Neuronal stem cell (in vitro differentiated cells): ENCODE measurements at places on chromosomes 5 and 9.
A peak's percentile ranks its signal among the peaks of the same experiment; 100 is the strongest.

GRCh38 chr5:35046774-35047173 is 975 bp downstream of the AGXT2 start:
- DNase-seq = no peak

GRCh38 chr5:157820593-157821252 is 38.2 kb downstream of the CLINT1 start:
- DNase-seq = peak; percentile 26

DNA sequence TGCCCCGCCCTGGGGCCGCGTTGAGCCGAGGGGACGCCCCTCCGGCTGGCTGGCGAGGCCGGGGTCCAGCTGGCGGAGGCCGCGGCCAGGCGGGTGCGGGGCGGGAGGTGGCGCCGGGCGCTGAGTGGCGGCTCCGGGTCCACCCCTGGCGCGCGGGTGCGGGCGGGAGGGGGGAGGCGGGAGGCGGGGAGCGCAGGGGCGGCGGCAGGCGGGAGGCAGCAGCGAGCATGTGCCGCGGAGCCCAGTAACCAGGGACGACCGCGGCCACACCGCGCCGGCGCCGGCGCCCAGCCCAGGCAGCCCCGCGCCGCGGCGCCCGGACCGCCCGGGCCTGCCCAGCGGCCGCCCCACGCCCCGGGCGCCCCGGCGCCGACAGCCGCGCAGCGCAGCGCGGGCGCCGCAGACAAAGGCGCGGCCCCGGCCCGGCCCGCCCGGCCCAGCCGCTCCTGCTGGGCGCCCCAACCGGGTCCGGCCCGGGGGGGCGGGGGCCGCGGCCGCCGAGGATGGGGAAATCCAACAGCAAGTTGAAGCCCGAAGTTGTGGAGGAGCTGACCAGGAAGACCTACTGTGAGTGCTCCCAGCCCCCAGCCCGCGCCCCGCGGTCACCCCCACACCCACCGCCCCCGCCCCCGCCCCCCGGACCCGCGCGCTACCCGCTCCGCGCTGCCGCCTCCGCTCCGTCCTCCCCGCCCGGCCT is at the start of gene NCS1:
Gene NCS1 (plus strand): TSS at position 244 of the 697 bp plus-strand sequence. CDS start 260 bp downstream, at position 504.
- peak; percentile 59 for DNase-seq

DNA sequence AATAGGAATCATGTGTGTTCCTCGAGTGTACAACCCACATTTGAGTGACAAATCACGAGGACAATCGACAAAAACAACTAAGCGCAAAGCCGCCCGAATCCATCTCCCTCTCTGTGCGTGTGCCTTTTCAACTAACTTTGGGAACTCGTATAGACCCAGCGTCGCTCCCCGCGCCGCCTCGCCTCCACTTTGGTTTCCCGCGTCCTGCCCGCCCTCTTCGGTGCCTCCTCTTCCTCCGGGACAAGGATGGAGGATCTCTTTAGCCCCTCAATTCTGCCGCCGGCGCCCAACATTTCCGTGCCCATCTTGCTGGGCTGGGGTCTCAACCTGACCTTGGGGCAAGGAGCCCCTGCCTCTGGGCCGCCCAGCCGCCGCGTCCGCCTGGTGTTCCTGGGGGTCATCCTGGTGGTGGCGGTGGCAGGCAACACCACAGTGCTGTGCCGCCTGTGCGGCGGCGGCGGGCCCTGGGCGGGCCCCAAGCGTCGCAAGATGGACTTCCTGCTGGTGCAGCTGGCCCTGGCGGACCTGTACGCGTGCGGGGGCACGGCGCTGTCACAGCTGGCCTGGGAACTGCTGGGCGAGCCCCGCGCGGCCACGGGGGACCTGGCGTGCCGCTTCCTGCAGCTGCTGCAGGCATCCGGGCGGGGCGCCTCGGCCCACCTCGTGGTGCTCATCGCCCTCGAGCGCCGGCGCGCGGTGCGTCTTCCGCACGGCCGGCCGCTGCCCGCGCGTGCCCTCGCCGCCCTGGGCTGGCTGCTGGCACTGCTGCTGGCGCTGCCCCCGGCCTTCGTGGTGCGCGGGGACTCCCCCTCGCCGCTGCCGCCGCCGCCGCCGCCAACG is at the start of gene GPR150:
Gene GPR150 (plus strand): TSS at position 58 of the 840 bp plus-strand sequence. CDS start 189 bp downstream, at position 247.
- DNase-seq = peak; percentile 30

DNA sequence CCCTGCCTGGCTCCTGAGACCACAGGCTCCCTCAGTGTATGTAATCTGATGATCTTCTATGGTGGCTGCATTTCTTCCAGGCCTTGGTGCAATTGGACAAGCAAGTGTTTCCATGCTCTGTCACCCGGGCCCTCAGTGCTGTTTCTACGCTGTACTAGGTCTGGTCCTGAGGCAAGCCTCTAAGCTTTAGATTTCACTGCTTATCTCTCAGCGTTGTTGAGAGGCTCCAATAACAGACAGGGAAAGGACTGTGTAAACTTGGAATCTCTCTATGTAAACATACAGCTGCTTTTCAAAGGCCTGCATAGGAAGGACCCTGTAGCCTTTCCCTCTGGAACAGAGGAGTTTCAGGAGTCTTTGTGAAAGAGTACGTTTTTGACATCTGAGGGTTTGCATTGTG is 38.6 kb upstream of the NFIB start:
- no peak for DNase-seq

GRCh38 chr9:131404581-131404980 is 10.7 kb downstream of the PRRC2B start:
- DNase-seq = no peak

DNA sequence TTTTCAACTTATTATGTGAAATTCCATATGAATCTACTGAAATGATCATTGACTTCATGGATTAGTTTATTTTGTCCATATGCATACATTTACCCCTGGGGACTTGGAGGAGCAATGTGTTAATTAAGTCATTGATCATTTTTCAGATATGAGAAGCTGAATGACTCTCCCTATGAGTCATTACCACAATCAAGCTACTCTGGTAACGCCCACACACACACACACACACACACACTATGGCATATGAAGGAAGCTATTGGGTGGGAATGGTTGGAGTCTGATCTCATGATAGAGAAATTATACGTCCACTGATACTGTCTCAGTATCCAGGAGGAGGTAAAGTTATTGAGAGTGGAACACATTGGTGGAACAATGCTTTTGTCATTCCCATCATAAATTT is 528.9 kb downstream of the AGTPBP1 start:
- DNase-seq = no peak

DNA sequence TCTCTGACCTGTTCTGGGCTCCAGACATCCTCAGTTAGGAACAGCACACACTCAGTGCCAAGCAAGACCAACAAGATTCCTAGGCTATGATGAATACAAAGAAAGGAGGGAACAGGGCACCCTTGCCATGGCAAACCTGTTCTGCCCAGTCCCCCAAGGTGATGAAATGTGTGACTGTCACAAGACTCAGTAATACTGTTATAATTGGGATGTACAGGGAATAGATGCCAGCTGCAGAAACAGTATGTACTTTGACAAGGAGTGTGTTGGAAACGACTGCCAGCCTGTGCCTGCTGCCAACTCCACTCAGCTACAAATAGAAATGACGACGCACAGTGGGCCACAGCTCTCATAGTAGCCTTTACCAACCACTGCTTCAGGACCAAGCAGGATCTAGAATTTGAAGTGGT is 453.0 kb downstream of the EFNA5 start:
- DNase-seq = no peak

- no peak for DNase-seq
Observed at GRCh38 chr5:149667084-149667828, 62.9 kb upstream of the PPARGC1B start.

DNA sequence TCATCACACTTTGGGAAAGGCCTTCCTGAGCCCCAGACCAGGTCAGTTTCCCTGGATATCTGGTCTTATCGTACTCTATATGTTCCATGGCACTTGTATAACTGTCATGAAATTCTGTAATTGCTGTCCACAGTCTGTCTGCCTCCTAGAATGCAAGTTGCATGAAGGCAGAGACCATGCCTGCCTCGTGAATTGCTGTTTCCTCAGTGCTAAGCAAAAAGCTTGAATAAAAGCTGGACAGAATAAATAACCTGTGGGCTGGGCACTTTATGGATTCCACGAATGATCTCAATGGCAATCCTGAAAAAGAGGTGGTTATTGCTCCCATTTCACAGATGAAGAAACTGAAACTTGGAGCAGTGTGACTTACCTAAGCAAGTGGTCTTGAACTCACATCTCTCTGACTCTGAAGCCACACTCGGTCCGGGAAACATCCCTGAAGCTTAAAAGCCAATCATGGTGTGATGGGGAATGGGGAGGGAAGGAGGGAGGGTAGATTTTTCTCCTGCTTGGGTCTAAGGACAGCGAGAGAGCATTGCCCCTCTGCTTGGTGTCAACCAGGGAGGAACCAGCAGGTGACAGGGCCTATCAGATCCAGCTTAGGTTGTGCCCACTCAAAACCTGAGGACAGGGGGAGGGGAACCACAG is 13.2 kb upstream of the LHX2 start:
- no peak for DNase-seq

- no peak for DNase-seq
Observed at GRCh38 chr9:1580215-1580614, 434.9 kb upstream of the SMARCA2 start.

DNA sequence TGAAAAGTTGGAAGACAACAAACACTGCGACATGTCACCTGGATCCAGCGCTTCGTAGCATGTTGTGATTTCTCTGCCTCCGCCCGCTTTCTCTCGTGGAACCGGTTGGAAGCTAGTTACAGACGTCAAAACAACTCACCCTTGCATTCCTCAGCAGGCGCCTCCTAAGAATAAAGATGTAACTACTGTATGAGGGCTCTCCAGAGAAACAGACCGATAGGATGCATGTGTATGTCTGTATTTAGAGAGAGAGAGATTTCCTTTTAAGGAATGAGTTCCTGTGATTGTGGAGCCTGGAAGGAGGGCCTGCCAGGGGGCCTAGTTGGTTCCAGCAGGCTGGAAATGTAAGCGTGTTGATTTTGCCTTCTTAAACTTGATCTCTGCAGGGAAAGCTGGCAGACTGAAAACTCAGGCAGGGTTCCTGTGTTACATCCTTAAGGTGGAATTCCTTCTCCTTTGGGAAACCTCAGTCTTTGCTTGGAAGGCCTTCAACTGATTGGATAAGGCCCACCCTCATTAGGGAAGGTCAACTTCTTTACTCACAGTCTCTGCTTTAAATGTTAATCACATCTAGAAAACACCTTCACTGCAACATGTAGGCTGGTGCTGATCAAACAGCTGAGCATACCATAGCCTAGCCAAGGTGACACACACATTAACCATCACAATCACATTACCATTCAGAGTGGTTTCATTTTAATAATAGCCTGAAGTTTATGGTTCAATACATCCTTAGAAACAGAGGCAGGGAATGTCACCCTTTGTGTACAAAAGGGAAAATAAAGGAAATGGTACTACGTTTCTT is 163.8 kb downstream of the SYK start:
- DNase-seq = no peak

GRCh38 chr5:59062986-59063683 is 480.3 kb downstream of the RAB3C start:
- DNase-seq = no peak

- peak; percentile 46 for DNase-seq
Observed at GRCh38 chr5:123371575-123372179, 51.5 kb downstream of the CEP120 start.

- no peak for DNase-seq
Observed at GRCh38 chr9:97501972-97502221, 431 bp downstream of the TMOD1 start.

GRCh38 chr5:69158039-69158438 is 8.9 kb upstream of the CCNB1 start:
- no peak for DNase-seq

DNA sequence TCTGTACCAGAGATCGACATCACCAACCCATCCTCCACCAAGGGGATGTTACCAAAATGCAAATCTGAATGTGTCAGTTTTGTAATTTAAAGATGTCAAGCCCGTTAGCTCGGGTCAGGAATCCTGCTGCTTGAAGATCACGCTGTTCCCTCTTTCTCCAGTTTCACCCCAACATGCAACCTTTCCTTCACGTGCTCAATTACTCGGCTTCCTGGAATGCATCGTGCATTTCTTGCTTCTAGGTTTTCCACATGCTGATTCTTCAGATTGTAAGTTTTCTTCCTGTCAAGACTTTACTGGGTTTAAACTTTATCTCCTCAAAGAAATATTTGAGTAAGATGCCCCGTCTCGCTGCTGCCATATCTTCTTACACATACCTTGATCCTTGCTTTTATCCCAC is 209.5 kb upstream of the SNX2 start:
- DNase-seq = no peak

DNA sequence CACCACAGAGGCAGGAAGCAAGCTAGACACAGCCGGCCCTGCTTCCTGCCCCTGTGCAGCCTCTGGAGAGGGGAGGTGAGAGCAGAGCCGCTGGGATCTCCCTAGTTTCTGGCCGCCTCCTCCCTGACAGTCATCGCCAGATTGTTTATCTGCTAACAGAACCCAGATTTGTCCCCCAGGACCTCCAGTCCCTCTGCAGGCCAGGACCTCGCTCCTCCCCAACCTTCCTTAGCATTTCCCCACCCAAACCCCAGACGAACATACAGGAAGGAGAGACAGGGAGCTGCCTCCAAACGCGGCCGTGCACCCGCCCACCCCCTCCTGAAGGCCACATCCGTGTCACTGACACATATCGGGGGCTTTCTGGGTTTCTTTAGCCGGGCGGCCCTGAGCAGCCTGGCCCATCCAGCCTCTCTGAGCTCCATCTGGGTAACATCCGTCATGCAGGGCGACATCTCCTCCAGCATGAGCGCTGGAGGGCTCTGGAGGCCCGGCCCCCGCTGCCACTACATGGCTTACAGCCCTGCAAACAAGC is 47.5 kb downstream of the DBH start:
- no peak for DNase-seq

DNA sequence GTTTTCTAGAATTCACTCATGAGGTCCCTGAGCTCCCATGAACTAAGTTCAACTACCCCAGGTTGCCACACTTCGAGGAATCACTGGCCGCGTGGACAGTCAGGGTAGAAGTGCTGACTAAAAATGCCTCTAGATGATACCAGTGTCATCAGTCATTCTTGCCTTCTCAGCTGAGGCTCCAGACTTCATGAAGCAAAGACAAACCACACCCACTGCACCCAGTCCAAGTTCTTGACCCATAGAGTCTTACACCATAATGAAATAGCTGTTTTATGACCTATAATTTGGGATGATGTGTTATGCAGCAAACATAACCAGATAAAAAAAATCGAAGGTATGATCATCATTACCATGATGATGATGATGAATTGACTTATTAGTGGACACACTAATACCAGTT is 632.9 kb upstream of the TLE4 start:
- DNase-seq = no peak

DNA sequence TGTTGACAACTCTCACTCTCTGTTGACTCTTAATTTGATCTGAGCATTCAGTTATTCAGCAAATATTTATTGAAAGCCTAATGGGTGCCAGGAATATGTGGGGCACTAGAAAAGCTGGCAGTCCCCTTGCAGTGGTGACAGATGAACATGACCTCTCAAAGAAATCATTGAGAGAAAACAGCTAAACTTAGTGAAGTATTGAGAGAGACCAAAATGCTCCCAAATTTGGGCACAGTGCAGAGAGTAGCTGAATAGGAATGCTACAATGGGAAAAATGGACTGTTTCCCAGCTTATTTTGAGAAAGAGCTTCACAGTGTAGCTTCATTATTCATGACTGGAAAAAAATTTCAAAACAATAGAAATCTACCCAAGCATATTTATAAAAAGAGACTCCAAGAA is 257.9 kb downstream of the SGCD start:
- DNase-seq = no peak

GRCh38 chr5:14252793-14253192 is 109.7 kb downstream of the TRIO start:
- no peak for DNase-seq
